ENCODE measurements at places on chromosomes 12 and 14.

DNA sequence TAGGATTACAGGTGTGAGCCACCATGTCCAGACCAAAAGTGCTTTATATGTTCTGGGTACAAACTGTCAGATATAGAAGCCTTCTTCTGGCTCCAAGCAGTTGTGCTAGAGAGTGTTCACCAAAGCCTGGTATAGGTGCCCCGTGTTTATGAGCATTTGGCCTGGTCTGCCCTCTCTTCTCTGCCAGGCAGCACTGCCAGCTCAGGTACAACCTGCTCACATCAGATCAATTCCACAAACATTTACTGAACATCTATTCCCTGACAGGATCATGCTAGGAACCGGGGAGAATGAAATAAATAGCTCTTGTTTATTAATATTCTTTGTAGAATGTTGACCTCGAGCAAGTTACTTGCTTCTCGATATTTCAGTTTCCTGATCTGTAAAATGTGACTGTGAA is 20.0 kb upstream of the SOCS2 start:
- H3K36me3 ChIP-seq = no peaks in the 10 kb centered on the region
- no peaks in the 10 kb centered on the region for H3K27me3 ChIP-seq
- no peak overlapping the region for H3K4me3 ChIP-seq
- H3K27ac ChIP-seq = no peak overlapping the region

DNA sequence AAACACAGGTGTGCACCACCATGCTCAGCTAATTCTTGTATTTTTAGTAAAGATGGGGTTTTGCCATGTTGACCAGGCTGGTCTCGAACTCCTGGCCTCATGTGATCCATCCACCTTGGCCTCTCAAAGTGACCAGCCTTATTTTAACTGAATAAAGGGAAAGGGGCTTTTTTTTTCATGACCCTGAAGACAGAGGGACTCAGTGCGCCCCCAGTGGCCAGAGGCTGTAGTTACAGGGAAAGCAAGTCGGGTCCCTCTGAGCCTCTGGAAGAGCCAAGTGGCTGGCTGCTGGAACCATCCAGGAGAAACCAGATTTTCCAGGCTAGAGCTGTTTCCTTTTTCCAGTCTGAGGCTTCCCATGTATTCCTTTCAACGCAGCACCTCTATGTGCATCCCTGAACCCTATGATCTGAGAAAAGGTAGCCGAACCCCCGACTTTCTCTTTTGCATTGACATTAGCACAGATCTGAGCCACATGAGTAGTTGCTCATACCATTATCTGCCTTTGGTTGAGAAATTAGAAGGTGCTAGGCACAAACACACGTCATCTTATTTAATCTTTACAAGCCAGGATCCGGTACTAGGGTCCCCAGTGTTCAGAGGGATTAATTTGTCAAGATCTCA is 342.7 kb downstream of the CACNA1C start:
- peaks cover 30% of the 10 kb centered on the region for H3K4me1 ChIP-seq
- H3K27me3 ChIP-seq = no peaks in the 10 kb centered on the region
- no peaks in the 10 kb centered on the region for H3K36me3 ChIP-seq
- H3K27ac ChIP-seq = peak overlapping the region; percentile 61
- no peak for DNase-seq

DNA sequence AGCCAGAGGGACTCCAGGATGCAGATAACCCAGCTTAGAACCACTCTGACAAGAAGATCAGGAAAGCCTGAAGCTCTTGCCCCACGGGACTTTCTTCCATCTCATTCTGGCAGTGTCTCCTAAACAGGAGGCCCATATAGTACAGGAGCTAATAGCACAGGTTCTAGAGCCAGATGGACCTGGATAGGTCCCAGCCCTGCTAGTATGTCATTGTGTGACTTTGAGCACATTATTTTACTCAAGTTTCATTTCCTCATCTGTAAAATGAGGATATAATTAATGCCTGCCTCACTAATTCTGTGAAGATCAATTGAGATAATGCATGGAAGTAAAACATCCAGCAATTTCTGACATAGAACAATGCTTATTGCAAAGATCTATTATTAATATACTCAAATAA is 66.5 kb upstream of the GZMB start:
- no peaks in the 10 kb centered on the region for H3K4me1 ChIP-seq
- H3K36me3 ChIP-seq = no peaks in the 10 kb centered on the region
- no peaks in the 10 kb centered on the region for H3K27me3 ChIP-seq
- H3K4me3 ChIP-seq = no peak overlapping the region
- no peak for DNase-seq

DNA sequence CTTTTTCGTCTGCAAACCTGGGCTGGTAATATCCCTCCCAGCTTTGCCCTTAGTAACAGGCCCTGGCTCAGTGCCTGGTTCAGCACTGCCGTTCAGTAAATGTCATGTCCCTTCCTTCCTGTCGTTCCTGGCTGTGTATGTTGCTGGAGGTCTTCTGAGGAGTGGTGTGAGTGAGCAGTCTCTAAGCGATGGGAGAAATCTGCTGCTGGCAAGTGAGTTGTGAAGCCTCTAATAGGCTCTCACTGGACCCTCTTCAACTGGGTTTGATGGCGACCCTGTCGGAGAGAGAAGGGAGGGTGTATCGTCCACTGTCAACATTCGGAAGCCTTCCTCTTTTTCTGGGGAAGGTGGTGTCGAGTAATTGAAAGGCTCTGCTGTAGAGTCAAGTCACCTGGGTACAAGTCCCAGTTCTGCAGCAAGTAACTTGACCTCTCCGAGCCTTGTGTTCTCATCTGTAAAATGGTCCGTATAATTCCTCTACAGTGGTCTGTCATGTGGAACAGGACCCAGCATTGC is 62.8 kb downstream of the HRK start:
- no peaks in the 10 kb centered on the region for H3K27me3 ChIP-seq
- no peak for DNase-seq
- peak overlapping the region; percentile 65 for H3K4me3 ChIP-seq
- peaks cover 10% of the 10 kb centered on the region for H3K4me1 ChIP-seq

- H3K4me3 ChIP-seq = no peak overlapping the region
- no peak overlapping the region for H3K27ac ChIP-seq
- H3K27me3 ChIP-seq = no peaks in the 10 kb centered on the region
- peaks cover 30% of the 10 kb centered on the region for H3K4me1 ChIP-seq
- no peaks in the 10 kb centered on the region for H3K36me3 ChIP-seq
Measured at GRCh38 chr14:103878180-103878579, 30.8 kb upstream of the PPP1R13B start.

DNA sequence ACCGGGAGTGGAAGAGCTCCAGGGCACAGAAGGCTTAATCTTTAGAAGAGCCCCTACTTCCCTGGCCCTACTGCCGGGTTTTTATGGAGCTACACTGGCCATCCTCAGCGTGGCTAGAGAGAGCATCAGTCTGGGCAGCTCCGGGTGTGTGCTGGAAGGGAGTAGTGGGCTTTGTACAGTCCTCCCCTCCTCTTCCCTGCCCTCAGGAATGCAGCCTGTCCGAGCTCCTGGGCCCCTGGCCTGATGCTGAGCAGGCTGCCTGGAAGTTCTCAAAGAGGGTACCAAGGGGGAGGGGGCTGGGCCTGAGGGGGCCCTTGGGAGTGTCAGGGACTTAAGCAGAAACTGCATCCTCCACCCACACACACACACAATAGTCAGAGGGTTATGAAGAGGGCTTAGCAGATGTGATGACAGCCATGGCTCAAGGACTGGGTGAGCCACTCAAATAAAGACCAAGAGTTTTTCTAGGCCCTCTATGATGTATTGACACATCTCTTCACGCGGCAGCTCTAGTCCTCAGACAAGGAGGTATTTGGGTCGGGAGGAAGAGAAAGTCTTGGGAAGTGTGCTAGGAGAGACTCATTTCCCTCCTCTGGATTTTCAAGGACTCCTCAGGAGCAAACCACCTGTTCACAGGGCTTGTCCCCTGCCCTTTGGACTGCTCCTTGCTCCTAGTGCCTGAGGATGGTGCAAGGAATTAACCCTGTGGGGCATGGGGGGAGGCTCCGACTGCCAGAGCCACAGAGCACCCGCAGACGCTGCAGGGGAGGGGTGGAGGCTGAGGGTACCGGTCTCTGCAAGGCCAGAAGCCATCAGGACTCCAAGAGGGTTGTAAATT is 16.5 kb upstream of the FIGNL2 start:
- peak overlapping the region; percentile 2 for H3K27ac ChIP-seq
- no peak overlapping the region for H3K4me3 ChIP-seq
- no peaks in the 10 kb centered on the region for H3K36me3 ChIP-seq
- peaks cover 40% of the 10 kb centered on the region for H3K4me1 ChIP-seq
- H3K27me3 ChIP-seq = no peaks in the 10 kb centered on the region
- no peak for DNase-seq

GRCh38 chr12:19332196-19332595 is 107.1 kb upstream of the AEBP2 start:
- DNase-seq = no peak
- no peak overlapping the region for H3K4me3 ChIP-seq
- H3K4me1 ChIP-seq = no peaks in the 10 kb centered on the region
- no peak overlapping the region for H3K27ac ChIP-seq
- H3K36me3 ChIP-seq = peaks cover 9% of the 10 kb centered on the region

GRCh38 chr12:106228320-106228710 is 19.5 kb downstream of the CKAP4 start:
- no peaks in the 10 kb centered on the region for H3K27me3 ChIP-seq
- no peak overlapping the region for H3K27ac ChIP-seq
- no peak overlapping the region for H3K4me3 ChIP-seq
- no peaks in the 10 kb centered on the region for H3K36me3 ChIP-seq

DNA sequence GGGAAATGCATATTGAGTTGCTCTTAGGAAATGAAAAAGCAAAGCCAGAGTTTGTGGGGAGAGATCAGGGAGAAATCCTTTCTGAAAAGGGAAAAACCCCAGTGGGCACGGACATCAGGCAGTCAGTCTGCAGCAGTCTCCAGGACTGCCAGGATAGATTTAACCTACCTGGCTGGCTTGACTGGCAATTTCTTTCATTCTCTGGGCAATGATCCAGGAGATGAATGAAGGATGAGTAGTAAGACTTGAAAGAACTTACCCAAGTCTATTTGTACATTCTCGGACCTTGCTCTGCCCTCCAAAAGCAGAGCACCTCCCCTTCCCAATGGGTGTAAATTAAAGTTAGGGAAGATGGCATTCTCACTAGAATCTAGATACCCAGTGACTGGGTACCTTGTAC is 42.9 kb downstream of the CMAS start:
- no peak overlapping the region for H3K4me3 ChIP-seq
- H3K4me1 ChIP-seq = no peaks in the 10 kb centered on the region
- no peak overlapping the region for H3K27ac ChIP-seq

DNA sequence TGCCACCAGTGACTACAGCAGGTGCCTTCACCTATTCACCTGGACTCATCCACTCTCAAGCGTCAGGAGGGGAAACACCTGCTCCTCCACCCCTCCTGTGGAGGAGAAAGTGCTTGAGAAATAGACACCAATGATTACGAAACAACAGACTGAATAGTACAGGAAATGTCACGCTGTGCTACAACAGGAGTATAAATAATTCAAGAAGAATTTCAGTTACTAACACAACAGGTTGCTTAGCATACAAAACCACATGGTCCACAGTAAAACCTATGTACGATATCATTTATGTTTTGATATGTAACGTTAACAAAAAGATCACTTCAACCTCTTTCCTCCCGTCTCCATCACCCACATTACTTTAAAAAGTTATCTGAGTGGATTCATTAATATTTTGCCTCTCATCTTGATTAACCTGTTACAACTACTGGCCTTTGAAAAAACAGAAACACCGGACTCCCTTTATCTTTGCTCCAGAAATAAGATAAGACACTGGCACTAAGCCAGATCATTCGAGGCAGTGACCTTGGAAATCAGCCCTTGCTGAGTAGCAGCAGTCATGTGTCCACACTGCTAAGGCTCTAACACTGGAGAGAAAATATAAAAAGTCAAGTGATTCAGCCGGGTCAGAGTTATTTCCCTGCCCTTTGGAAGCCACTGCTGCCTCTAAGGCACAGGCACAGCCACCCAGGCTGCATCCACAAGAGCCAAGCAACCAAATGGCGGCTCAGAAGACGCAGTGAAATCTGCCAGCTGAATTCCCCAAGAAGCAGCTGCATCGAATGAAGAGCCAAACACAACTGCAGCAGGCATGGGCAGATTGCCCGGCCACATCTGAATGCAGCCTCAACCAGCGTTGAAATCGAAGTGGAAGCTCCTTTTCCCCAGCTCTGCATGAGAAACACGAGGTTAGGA is 40.9 kb downstream of the NT5DC3 start:
- no peaks in the 10 kb centered on the region for H3K36me3 ChIP-seq
- DNase-seq = peak; percentile 76
- H3K27me3 ChIP-seq = no peaks in the 10 kb centered on the region
- no peak overlapping the region for H3K4me3 ChIP-seq
- peaks cover 33% of the 10 kb centered on the region for H3K4me1 ChIP-seq

DNA sequence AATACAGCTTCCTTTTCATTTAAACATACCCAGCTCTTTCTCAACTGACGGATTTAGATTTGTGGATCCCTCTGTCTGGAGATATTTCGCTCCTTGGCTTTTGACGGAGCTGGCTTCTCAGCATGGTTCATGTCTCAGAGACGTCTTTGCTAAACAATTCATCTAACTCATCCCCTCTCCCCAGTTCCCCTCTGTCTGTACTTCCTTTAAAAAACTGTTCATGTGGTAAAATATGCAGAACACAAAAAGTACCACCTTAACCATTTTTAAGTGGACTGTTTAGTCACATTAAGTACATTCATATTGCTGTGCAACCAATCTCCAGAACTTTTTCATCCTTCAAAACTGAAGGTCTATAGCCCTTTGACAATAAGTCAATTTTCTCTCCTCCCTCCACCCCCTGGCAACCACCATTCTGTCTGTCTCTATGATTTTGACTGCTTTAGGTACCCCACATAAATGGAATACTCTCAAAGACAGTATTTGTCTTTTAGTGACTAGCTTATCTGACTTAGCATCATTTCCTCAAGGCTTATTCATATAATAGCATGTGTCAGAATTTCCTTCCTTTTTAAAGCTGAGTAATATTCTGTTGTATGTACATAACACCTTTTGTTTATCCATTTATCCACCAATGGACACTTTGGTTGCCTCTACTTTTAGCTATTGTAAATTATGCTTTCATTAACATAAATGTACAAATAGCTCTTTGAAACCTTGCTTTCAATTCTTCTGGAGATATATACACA is 399.8 kb upstream of the SOX5 start:
- no peak for DNase-seq
- no peaks in the 10 kb centered on the region for H3K27me3 ChIP-seq
- H3K4me3 ChIP-seq = no peak overlapping the region
- no peak overlapping the region for H3K27ac ChIP-seq
- no peaks in the 10 kb centered on the region for H3K4me1 ChIP-seq

GRCh38 chr12:13367973-13368372 is 171.4 kb downstream of the EMP1 start:
- no peaks in the 10 kb centered on the region for H3K36me3 ChIP-seq
- no peaks in the 10 kb centered on the region for H3K4me1 ChIP-seq
- H3K27me3 ChIP-seq = no peaks in the 10 kb centered on the region
- no peak for DNase-seq

DNA sequence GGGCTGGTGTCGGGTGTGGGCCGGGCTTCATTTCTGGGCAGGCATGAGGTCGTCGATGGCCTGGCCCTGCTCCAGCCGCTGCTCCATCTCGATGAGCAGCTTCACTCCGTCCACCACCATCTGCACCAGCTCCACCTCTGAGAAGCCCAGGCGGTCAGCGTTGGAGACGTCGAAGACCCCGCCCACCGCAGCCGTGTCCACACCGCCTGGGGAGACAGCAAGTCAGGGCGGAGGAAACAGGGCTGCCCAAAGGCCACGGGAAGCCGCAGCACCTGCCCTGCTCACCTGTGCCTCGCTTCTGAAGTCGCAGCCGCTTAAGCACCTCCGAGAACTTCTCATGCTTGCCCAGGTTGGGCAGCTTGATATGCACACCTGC is 2.8 kb downstream of the CKB start:
- no peak overlapping the region for H3K4me3 ChIP-seq
- peaks cover 55% of the 10 kb centered on the region for H3K4me1 ChIP-seq
- no peaks in the 10 kb centered on the region for H3K36me3 ChIP-seq
- DNase-seq = no peak
- peak overlapping the region; percentile 90 for H3K27ac ChIP-seq
- H3K27me3 ChIP-seq = no peaks in the 10 kb centered on the region

- H3K36me3 ChIP-seq = no peaks in the 10 kb centered on the region
- H3K4me1 ChIP-seq = no peaks in the 10 kb centered on the region
- H3K27me3 ChIP-seq = no peaks in the 10 kb centered on the region
- H3K4me3 ChIP-seq = no peak overlapping the region
- no peak for DNase-seq
Measured at GRCh38 chr12:18946106-18946505, 183.4 kb upstream of the PLEKHA5 start.

Measured in vagina (tissue), 2 donors.